Natural killer cell treated with Interleukin-12 subunit alpha and Interleukin-12 subunit beta and Interleukin-15 and Interleukin-18, amount 100 ng/mL, for 72 hours (primary cell): ENCODE measurements at places on chromosomes 5 and 9. TPM values are rescaled to one million over a fixed set of nuclear protein-coding genes. Genes with fewer than 3 reads are reported as not detected.

SYNPO gene
- 9.3 TPM for total RNA-seq

ARL14EPL gene
- total RNA-seq = not detected

ZNF782 gene
- 4.5 TPM for total RNA-seq

PDE6A gene
- not detected for total RNA-seq

DNA sequence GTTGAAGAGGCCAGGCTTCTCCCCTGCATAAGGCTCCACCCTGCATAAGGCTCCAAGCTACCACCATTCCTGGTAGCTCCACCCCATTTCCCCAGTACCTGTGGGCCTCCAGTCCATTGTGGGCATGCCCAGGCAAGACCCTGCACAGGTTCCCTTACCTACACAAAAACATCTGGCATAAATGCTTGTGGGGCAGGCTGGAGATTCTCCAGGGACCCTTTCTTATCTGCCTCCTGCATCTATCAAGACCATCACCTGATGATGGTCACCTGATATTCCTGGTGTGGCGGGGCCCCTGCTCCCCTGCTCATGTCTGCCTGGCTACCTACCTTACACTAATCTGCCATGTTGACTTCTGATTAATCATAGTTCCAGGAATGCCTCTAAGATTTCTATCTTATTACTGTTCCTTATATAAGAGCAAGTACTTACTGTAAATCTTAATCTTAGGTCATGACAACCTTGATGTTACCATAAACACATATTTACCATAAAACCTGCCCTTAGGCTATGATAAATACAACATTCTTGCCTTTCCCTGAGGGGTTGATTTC lies 41.0 kb downstream of the FGD3 start:
- no peak for DNase-seq

- DNase-seq = no peak
Measured at GRCh38 chr5:69131304-69131703, 35.6 kb upstream of the CCNB1 start.

DNA sequence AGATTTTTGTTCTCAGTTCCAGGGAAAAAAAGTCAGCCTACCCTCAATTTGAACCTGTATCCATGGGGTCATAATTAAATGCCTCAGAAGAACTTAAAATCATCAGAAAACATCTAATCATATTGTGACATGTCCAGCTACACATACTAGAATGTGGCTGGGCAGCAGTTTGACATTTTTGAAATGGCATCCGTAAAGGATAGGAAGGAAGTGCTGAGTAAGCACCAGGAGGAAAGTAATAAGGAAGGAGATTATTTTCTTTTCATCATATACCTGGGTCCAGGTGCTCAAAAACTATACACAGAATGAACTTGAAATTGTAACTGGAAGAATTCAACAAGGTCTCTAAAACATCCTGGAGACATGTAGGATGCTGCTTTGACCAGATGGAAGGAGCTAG lies 116.9 kb upstream of the RAI14 start:
- DNase-seq = no peak

DNA sequence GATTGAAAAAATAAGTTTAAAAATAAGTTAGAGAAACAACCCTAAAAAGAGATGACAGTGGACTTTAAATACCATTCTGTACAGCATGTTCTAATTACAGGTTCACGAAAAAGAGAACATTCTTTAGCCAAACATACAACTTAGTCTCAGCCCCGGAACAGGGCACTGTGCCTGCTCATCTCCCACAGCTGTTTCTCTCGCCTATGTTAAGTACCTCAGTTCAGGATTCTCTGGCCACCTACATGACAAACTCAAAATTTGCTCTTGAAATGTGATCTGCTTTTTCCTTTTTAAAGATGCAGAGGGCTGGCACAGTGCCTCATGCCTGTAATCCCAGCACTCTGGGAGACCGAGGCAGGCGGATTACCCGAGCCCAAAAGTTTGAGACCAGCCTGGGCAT lies 52.3 kb downstream of the MYO10 start:
- no peak for DNase-seq

GRCh38 chr5:7850395-7851239 lies at the start of gene CFAP90:
TSS of gene CFAP90 (minus strand) at chr5:7851133. CDS start at chr5:7851021, 112 bp downstream.
- DNase-seq = no peak

GRCh38 chr5:11324521-11325289 lies 563.7 kb upstream of the DAP start:
- DNase-seq = no peak

DNA sequence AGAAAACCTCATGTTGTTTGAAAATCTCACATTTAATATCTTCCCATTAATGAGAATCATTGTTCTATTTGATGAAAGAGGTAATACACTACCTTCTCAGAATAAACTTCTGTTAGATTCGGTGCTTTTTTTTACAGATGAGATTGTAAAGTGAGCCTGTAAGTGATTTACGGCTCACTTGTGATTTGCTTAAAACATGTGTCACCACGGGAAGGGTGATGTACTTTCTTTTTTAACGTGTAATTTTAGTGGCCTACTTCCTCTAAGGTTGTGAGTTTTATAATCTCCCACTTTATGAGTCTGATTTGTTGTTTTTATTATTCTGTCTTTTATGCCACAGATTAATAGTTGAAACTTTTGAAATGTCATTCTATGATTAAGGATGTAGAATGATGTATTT lies 15.9 kb downstream of the ANXA1 start:
- DNase-seq = no peak
